SK-N-DZ (cell line): ENCODE measurements at places on chromosomes 5 and 9.

DNA sequence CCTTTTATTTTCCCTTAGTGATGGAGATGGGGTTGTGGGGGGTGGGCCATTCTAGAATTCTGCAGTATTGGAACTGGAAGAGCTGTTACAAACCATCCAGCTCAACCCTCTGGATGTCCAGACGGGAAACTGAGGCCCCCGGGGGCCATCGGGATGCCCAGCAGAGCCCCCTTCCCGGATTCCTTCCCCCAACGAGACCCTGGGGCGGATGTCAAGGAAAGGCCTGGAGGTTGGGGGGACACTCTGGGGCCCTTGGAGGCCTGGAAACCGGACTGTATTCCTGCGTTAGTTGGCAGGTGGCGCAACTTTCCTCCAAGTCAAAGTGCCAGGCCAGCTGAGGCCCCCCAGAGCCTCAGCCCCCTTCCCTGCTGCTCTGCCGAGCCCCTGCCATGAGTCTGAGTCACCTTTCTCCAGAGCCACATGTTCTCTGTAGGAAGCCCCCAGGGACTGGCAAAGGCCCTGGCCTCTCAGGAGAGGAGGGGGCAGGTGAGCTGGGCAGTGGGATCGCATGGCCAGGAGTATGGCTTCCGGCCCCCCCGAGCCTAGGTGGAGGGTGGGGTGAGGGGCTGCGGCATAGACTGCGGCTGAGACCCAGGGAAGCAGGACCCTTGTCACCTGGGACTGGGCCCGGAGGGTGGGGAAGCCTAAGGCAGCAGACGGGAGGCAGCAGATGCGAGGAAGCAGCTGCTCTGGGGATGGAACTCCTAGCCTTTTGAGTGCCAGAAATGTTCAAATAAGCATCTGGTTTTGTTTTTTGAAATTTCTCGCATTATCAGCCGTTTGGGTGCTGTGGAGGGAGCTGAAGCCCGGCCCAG is 17.8 kb upstream of the FIBCD1 start:
- DNase-seq: no peak

GRCh38 chr9:116323571-116323970 is 170.0 kb downstream of the PAPPA start:
- no peak for DNase-seq

- no peak for DNase-seq
Observed at GRCh38 chr9:11676821-11677220, 1016.4 kb upstream of the TYRP1 start.

DNA sequence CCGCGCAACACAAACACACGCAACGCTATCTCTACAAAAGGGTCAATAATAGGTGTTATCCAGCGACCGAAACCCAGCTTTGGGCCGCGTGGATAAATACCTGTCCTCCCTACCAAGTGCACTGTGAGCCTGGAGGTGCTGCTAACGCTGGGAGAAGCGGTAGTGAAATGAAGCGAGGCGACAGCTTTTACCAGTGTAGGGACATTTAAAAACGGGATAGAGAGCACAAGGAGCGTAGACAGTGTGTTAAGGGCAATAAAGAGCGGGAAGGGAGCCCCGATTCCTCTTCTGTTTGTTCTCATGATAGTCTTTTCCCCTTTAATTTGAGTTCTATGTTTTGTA is 421 bp upstream of the DEPDC1B start:
- no peak for DNase-seq

DNA sequence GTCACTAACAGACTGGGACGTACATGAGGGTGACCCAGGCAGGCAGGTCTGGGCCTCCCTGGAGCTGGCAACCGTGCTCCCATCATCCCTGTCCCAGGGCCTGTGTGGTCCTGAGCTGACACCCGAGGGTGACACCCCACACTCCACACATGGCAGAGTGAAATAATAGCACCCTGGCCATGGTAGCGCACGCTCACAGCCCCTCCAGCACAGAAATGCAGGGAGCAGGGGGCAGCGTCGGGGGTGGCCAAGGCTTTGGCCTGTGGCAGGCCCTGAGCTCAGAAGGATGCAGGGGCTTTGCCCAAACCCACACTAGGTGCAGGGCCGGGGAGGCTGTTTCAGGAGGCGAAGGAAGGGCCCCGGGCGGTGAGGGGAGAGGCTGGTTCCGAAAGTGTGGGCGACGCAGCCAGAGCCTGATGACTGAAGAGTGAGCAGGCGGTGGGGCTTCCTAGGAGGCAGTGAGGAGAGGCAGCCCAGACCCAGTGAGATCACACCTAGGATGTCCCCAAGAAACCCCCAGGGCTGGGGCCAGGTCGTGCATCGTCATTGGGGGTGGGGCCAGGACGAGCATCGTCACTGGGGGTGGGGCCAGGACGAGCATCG is 12.9 kb downstream of the OR2V2 start:
- peak; percentile 74 for DNase-seq

- no peak for DNase-seq
Observed at GRCh38 chr5:30387974-30388632, 805.4 kb upstream of the CDH6 start.

GRCh38 chr9:117377046-117377445 is 37.8 kb downstream of the ASTN2 start:
- no peak for DNase-seq

DNA sequence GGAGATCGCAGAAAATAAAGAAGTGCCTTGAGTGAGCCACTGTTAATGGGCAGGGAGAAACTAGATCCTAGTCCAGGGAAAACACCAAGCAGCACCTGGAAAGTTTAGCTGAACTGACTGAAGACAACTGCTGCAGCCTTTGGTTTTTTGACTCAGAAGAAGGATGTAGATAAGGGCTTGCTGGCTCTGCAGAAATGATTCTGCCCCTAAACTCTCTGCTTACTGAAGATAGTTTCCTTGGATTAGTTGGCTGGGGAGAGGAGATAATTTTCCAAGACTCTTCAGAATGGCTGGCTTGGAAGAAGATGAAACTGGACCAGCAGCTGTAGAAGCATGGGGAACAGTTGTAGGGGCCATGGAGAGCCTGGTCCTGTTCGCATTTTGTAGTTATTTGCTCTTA is 471.8 kb downstream of the KDM4C start:
- no peak for DNase-seq
